OCI-LY7 (cell line): ENCODE measurements at places on chromosomes 2 and 18.

DNA sequence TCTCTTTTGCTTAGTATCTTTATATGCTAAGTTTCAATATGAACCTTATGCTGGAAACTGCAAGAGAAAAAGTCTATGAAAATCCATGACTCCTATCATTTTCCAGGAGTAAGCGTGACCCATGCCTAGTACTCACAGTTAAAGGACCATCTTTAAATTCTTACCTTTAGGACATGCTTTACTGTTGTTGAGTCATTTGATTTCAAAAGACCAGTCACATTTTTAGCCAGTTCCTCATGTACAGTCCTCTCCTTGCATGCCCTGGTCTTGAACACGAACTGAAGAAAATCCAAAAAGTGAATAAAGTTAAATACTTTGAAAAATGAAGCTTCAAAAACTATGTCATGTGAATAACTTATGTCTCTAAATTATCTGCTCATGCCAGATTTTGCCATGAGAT lies 117.8 kb upstream of the CCDC195 start:
- no peak for DNase-seq

- no peak for DNase-seq
Measured at GRCh38 chr2:120750488-120751210, 15.0 kb downstream of the GLI2 start.

DNA sequence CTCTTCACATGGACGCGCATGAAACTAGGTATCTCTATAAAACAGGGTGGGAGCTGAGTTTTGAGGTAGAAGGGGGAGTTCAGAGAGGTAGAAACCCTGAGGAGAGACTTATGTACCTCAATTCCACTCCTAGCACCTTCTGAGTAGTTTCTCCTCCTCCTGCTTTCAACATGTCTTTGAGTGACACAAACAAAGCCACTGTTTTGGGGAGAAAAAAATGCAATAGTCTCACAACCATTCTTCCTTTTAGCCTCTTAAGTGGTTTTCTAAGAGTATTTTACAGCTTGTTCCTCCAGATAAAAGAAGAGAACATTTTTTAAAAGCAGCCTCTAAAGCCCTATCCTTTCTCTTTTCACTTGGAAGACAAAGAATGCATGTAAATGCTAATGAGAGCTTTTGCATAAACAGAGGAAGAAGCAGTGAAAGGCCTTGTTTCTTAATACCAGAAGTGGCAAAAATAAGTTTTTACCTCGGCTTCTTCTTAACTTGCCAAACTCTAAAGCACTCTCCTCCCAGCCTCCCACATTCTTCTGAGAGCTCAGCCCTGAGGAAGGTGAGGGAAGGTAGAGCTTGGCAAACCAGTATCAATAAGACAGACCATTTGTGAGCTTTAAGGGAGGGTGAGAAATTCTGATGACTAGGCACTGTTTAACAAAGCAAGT lies 1304.4 kb upstream of the ACVR2A start:
- no peak for DNase-seq

DNA sequence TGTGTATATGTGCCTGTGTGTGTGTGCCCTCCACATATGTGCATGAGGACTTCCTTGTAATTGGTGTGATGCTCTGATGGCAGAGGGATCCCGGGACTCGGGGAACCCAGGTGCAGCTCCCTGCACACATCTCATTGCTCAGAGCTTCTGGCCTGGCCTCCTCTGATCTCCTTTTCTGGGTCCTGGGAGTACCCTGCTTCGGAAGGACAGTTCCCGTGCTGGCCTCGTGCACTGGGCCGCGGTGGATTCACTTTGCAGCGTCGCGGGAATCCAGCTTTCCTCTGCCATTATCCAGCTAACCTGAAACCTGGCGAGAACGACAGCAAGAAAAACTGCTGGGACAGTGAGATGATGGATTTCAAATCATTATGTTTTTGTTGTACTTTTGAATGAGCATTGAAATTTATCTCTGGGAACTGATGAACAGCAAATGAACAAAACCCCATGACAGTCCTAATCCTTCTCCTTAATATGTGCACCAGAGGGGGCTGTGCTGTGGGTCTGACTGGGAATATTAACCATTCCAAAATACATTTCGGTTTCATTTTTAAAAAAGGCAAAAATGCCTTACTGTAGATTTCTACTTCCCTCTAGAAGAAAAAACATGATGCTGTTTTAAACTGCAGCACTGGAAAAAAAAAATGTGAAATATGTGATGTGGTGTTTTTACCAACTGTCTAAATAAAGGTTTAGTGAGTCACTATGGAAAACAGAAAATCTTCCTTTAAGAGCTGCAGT lies 78.2 kb downstream of the PTGR3 start:
- no peak for DNase-seq

DNA sequence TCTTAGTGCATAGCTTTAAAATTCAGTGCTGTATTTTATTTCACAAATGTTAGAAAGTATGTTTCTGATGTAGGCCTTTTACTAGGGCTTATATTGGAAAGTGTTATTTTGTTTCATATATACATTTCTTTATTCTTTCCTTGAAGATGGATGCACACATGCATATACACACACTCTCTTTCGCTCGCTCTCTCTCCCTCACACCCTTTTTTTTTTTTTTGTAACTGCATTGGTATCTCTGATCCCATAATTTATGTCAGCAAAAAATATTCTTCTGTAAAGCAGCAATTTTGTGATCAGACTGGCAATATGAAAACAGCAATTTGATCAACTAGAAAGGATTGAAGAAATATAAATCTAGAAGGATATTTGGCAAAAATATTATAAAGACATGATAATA lies 2.0 kb downstream of the MBD5 start:
- no peak for DNase-seq

- no peak for DNase-seq
Measured at GRCh38 chr18:13915995-13916431, 677 bp upstream of the MC2R start.

GRCh38 chr2:40244675-40245074 lies 207.2 kb downstream of the SLC8A1 start:
- DNase-seq: peak; percentile 75

GRCh38 chr2:136135921-136136906 lies 18.3 kb upstream of the CXCR4 start:
- DNase-seq: peak; percentile 93

- no peak for DNase-seq
Measured at GRCh38 chr2:219378163-219378851, 9.4 kb downstream of the DNPEP start.

DNA sequence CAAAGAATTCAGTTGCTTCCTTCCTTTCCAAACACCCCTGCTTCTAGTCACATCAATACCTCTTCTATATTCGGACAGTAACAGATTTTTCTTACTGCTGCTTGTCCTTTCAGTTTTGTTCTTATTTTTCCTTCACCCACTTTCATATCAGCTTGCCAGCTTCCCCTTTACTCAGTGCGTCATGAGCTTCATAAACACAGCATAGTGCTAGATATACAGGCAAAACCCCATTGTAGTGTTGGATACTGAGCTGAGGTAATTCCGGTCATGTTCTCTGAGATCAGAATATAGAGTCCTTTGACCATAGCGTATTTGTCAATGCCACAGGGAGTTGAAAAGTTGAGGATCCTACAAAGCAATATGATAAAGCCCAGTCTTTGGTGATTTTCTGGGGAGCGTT lies 2.4 kb downstream of the FARP2 start:
- DNase-seq: peak; percentile 68

- DNase-seq: peak; percentile 50
Measured at GRCh38 chr2:105344704-105345345, 7.5 kb downstream of the C2orf49 start.

GRCh38 chr2:66236816-66237802 lies 197.8 kb upstream of the MEIS1 start:
- DNase-seq: no peak

GRCh38 chr2:83320053-83320452 lies 1139.0 kb downstream of the SUCLG1 start:
- DNase-seq: no peak

DNA sequence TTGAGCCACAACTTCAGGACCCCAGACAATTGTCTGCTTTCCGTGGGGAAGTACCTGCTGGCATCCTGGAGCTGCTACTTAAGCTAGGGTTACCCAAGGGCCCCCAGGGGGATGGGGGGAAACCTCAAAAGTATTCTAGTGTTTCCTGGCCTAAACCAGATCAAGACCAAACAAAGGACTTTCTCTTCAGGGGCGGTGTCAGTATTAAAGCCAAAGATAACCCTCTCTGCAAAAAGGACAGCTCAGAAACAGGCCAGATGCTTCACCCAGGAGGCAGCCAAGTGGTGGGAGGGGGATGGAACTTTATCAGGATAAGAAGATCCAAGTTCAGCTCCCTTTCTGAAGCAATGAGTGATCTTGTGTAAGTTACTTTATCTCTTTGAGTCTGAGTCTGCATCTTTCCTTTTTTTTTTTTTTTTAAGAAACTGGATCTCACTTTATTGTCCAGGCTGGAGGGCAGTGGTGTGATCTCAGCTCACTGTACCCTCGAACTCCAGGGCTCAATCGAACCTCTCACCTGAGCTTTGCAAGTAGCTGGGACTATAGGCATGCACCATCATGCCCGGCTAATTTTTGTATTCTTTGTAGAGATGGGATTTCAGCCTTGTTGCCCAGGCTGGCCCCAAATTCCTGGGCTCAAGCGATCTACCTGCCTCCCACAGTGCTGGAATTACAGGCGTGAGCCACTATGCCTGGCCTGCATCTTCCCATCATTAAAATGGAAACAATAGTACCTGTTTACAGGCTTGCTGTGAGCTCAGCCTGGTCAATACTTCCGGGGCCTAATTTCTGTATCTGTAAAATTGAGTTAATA lies 151.8 kb upstream of the PTPRM start:
- no peak for DNase-seq

GRCh38 chr18:9737006-9737405 lies 28.9 kb downstream of the RAB31 start:
- DNase-seq: no peak

DNA sequence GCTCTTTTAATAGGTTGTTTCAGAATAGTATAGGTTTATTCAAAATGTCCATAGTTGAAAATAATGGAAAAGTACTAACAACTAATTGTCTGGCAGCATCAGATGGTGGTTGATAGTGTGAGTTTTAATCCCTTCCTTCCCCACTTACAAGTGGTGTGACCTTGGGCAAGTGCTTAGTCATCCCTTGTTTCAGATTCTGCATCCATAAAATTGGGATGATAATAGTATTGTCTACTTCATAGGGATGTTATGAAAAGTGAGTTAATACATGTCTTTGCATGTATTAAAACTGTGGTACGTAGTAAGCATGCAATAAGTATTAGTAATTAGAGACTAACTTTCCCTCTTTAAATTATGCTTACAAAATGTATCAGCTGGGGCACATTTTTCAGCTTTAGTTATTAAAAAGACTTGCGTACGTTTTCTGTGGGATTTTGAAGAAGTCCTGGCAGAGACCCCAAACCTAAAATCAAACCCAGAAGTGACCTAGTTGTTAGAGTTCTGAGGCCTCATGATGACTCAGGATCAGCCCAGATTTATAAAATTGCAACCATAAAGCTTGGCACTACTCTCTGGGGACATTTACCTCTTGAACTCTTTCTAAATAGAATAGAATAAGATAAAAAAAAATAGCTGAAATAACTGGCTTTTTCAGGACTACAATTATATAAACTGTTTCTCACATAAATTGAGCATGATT lies 8.6 kb downstream of the ITGA4 start:
- DNase-seq: no peak

- DNase-seq: no peak
Measured at GRCh38 chr2:100584816-100585215, 22.0 kb downstream of the PDCL3 start.

GRCh38 chr2:237199577-237199976 lies 113.9 kb downstream of the COPS8 start:
- DNase-seq: peak; percentile 45

- DNase-seq: no peak
Measured at GRCh38 chr18:36504928-36505327, 207.4 kb downstream of the FHOD3 start.

- DNase-seq: no peak
Measured at GRCh38 chr18:76518123-76518859, 23.2 kb upstream of the ZNF516 start.

GRCh38 chr18:69574401-69574800 lies 173.7 kb downstream of the DOK6 start:
- DNase-seq: no peak

DNA sequence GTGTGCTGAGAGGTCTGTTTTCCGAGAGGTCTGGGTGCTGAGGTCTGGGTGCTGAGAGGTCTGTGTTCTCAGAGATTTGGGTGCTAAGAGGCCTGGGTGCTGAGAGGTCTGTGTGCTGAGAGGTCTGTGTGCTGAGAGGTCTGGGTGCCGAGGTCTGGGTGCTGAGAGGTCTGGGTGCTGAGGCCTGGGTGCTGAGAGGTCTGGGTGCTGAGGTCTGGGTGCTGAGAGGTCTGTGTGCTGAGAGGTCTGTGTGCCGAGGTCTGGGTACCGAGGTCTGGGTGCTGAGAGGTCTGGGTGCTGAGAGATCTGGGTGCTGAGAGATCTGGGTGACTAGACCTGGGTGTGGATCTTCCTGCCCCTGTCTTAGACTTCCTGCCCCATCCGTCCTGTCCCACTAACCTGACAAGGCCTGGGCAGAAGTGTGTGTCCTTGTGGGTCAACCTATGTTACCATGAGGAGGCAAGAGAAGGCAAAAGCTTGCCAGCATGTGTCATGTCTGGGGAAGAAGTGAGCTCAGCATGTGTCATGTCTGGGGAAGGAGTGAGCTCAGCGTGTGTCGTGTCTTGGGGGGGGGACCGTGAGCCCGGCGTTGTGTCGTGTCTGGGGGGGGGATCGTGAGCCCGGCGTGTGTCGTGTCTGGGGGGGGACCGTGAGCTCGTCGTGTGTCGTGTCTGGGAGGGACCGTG lies 69.3 kb downstream of the KCNG2 start:
- no peak for DNase-seq

DNA sequence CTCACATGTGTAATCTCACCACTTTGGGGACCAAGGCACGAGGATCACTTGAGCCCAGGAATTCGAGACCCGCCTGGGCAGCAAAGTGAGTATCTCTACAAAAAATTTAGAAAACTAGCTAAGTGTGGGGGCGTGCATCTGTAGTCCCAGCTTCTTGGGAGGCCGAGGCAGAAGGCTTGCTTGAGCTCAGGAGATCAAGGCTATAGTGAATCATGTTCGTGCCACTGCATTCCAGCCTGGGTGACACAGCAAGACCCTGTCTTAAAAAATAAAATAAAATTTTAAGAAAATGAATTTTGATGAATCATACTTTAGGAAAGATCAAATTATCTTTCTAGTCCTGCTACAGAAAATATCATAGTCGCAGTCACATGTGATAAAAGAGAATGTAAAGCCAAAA lies 46.9 kb downstream of the CABYR start:
- DNase-seq: no peak

GRCh38 chr18:13237073-13237472 lies 18.5 kb downstream of the LDLRAD4 start:
- no peak for DNase-seq

- DNase-seq: no peak
Measured at GRCh38 chr2:174574657-174575056, 22.9 kb downstream of the WIPF1 start.

- DNase-seq: no peak
Measured at GRCh38 chr2:163990541-163990940, 254.7 kb upstream of the FIGN start.

GRCh38 chr2:98118161-98118560 lies 31.2 kb downstream of the VWA3B start:
- no peak for DNase-seq

DNA sequence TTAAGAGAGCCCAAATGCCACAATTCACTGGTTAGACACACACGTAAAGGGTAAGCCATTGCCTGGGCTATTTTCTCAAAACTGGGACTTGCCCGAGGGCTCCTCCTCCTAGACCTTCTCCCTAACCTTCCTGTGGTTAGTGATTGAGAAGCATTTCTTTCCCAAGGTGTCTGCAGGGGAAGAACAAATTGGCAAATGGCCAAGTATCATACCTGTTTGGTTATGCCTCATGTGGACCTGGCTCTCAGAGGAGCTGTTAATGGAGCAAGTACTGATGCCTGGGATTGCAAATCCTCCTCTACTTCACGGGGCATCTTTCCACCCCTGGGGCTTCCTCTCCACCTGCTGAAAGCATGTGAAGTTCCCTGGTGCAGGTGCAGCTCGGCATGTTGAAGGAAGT lies 187.5 kb upstream of the CYRIA start:
- no peak for DNase-seq
